ENCODE measurements at places on chromosomes 12 and 14.

GRCh38 chr14:33914676-33915516 is 36.0 kb downstream of the EGLN3 start:
- no peak for DNase-seq

GRCh38 chr14:34266344-34266743 is 195.7 kb downstream of the SPTSSA start:
- DNase-seq = no peak

DNA sequence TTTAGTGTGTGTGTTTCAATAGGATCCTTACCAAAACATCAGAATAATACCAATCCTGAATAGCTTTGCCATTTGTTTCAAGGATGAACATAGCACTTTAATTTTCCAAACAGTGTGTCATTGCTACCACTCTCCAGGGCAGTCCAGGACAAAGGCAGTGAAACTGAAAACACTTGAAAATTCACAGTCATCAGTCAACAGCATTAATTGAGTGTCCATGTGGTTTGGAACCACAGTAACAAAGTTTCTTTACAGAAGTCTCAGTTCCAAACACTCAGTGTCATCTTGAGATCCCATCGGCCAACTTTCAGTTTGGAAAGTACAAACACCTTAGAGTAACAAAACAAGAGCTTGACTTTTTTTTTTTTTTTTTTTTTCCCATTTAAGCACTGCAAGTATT is 228.4 kb upstream of the SOX5 start:
- no peak for DNase-seq

DNA sequence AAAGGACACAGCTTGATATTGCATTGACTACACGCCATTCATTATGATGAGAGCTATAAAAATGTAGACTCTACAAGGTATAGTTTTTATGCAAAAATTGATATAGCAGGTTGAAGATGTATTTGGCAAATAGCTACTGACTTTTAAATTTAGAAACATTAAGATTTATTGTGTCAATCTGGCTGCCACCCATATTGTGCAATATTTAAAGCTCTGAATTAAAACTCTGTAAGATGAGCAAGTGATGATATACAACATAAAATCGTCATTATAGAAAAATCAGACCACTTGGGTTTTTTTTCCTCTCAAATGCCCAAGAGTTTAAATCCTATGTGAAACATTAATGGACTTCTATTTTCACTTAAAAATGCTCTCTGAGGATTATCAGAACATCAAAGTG is 36.8 kb upstream of the E2F7 start:
- DNase-seq = no peak

GRCh38 chr14:99715266-99716000 is 31.3 kb downstream of the CYP46A1 start:
- no peak for DNase-seq
